HCT116 (cell line): ENCODE measurements at places on chromosomes 11 and 22. TPM values are rescaled to one million over a fixed set of nuclear protein-coding genes. Genes with fewer than 3 reads are reported as not detected.
A peak's percentile ranks its signal among the peaks of the same experiment; 100 is the strongest.

GRCh38 chr22:21797444-21798221 is 62.0 kb upstream of the YPEL1 start:
- H3K4me1 ChIP-seq = peaks cover 5% of the 10 kb centered on the region
- no peak for DNase-seq
- peaks cover 19% of the 10 kb centered on the region for H3K36me3 ChIP-seq
- no peak overlapping the region for H3K4me3 ChIP-seq

The GLYATL1B gene
- total RNA-seq = not detected

GRCh38 chr11:106087815-106088435 is 10.5 kb downstream of the AASDHPPT start:
- peak; percentile 33 for DNase-seq
- H3K36me3 ChIP-seq = peaks cover 15% of the 10 kb centered on the region
- no peak overlapping the region for H3K27ac ChIP-seq
- no peaks in the 10 kb centered on the region for H3K4me1 ChIP-seq
- H3K27me3 ChIP-seq = no peaks in the 10 kb centered on the region

DNA sequence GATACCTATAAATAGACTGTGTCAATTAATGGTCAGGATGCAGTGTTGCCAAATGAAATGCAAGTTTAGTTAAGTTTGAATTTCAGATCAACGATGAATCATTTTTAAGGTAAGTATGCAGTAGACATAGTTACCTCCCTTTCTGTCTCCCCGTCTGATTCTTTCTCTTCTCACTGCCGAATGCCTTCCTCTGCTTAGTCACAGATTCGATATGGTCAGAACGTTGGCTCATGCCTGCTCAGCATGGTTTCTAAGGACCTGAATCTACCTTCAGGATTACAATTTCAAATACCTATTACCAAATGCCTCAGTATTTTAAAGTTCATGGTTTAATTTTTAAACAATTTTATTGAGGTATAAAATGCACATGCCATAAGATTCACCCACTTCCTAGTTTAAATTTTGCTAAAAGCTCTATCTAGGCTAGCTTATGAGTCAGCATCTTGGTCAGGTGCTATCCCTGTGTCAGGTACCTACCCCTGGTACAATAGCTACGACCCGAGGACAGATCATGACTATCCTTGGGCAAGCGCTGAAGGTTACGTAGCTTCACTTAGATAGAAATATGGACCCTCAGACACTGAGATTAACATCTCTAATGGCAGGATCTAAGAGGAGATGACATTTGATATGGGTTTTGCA is 78.2 kb upstream of the SPON1 start:
- DNase-seq = no peak
- H3K4me1 ChIP-seq = peaks cover 24% of the 10 kb centered on the region
- no peak overlapping the region for H3K4me3 ChIP-seq

DNA sequence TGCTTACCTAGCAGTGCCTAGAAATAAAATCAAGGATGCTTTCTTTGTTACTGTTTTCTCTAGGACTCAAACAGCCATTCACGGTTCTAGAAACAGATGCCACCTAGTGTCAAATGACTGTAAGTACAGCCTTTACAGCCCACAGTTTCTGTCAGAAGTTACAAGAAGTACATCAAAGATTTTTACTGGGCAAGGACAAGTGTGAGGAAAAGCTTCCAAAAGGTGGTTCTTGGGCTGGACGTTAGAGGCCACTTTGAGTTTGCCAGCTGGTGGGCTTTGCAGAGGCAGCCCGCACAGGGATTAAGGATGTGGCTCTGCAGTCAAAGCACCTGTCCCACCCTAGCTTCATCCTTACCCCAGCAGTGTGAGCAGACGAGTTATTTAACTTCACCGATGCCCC is 6.9 kb downstream of the KMT5B start:
- H3K27me3 ChIP-seq = no peaks in the 10 kb centered on the region
- H3K4me1 ChIP-seq = no peaks in the 10 kb centered on the region
- H3K27ac ChIP-seq = no peak overlapping the region
- peak; percentile 53 for DNase-seq

- no peaks in the 10 kb centered on the region for H3K27me3 ChIP-seq
- no peaks in the 10 kb centered on the region for H3K4me1 ChIP-seq
- H3K27ac ChIP-seq = no peak overlapping the region
- no peak for DNase-seq
- no peak overlapping the region for H3K4me3 ChIP-seq
Measured at GRCh38 chr11:123250892-123251656, 56.0 kb upstream of the CLMP start.

DNA sequence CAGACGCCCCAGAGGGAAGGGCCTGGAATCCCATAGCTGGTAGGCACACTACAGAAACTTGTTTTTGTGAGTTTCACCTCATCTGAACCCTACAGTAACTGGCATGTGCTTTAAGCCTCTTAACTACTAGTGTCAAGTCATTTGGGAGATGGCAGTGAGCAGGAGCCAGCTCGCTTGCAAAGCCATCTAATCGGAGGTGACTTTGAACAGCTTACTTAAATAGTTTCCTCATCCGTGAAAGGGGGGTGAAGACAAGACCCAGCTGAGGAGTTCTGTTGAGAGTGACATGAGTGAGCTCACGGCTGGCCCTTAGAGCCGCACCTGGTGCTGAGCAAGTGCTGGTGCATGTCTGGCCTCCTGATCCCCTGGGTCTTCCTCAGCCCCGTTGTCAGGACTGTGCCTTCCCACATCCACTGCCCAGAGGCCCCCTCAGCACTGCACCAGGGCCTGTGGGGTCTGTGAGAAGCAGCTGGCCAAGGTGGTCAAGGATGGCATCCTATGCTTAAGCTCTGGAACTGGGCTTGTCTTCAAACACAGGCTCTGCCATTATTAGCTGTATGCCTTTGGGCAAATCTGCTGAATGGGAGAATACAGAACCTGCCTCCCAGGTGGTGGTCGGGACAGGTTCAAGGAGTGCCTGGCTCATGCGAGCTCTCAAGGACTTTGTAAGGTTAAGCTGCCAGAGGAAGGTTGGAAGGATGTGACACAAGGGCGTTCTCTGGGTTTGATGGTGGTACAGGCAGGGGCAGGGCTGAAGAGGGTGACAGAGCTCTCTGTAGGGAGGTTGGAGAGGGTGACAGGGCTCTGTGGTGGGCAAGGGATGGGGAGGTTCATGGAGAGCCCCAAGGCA is 27.3 kb downstream of the INCENP start:
- DNase-seq = no peak
- peaks cover 42% of the 10 kb centered on the region for H3K36me3 ChIP-seq
- no peaks in the 10 kb centered on the region for H3K27me3 ChIP-seq
- H3K4me1 ChIP-seq = no peaks in the 10 kb centered on the region
- H3K4me3 ChIP-seq = no peak overlapping the region

DNA sequence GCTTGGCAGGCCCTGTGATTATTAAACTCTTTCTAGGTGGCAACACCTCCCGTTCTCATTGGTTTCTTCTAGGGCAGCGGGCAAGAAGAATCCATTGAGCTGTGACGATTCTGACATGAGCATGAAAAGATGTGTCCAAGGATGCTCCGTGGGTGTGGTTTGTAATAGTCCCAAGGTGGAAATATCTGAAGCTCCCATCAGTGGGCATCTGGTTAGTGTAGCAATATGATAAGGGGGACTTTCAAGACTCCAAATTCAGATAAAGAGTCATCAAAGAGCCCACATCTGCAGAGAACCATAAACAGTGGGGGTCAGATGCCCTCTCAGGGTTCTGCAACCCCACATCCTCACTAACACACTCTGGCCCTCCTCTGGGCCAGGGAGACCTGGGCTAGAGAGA is 42.6 kb downstream of the TST start:
- no peak overlapping the region for H3K4me3 ChIP-seq
- no peak for DNase-seq
- H3K36me3 ChIP-seq = no peaks in the 10 kb centered on the region
- peaks cover 5% of the 10 kb centered on the region for H3K4me1 ChIP-seq
- H3K27me3 ChIP-seq = no peaks in the 10 kb centered on the region

DNA sequence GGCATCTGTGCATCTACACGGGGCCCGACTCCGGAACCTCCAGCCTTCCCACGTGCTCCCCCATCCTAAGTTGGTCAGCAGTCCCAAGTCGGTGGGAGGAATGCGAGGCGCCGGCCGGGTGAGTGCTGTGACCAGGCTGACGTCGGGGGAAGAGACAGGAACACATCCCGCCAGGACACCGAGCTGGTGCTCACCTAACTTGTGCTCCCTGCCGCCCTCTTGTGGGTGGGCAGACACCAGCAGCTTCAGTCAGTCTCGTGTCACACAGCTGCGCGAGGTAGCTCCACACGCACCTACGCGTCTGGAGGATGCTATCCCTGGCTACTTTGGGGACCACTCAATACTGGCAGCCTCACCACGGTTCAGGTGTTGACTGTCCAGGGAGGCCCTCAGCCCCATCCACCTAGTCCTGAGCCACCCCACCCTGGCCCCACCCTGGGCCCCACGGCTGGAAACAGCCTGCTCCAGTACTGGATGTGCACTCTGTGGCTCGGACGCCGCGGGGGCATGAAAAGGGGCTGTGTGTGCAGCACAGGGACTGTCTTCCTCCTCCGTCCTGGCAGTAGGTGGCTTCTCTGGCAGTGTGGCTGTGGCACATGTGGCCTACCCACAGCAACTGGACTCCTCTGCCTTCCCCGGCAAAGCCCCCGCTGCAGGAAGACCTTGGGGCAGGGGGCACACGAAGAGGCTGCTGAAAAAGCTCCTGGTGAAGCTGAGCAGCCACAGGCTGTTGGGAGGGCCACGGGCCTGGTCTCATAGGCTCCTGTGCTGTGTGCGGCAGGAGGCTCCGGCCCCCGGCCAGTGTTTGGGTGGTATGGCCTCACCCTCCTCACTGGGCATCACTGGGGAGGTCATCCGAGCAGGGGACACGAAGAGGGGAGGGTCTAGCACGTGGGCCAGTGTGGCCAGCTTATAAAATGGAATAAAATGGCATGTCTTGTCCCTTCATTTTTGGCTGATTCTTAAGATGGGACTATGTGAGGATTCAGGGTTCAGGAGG is 11.2 kb upstream of the BID start:
- peaks cover 10% of the 10 kb centered on the region; the same call in 1 of the 2 replicates for H3K4me1 ChIP-seq
- no peak overlapping the region for H3K27ac ChIP-seq
- no peak overlapping the region for H3K4me3 ChIP-seq
- H3K27me3 ChIP-seq = no peaks in the 10 kb centered on the region

The CD3D gene
- 1.0 TPM for total RNA-seq

DNA sequence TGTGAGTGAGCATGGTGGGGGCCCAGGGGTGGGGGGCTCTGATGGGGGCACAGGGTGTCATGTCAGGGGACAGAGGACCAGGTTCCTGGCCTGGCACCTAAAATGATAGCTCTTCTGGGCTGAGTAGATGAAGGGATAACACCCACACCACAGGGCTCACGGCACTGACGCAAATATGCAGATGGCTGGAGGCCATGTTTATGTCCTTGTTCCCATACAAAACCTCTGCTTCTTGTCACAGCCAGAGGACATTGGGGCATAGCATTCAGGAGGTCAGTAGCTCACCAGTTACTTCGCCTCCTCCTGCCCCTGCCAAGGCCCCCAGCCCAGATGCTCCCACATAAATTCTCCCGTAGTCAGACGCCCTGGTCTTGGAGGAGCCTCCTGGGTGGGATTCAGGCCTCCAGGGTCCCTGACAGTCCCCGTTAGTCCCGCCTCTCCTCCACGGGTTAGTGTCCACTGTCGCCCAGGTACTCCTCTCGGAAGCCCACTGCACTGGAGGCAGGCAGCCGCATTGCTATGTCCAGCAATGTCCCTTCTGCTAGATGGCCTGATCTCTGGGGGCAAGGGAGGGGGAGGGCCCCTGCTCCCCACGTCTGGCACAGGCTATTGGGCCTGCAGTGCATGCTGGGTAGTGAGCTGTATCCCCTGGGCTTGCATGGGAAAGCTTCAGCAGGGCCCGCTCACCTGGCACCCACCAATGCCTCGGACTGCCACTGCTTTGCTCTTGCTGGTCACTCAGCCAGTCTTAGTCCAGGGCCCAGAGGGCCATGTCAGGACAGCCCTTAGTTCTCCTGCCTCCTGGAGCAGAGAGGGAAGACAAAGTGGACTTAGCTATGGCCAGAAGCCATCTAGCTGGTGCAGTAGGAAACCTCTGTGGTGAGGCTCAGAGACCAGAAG is 75.6 kb upstream of the MYOD1 start:
- no peaks in the 10 kb centered on the region for H3K27me3 ChIP-seq
- H3K4me3 ChIP-seq = no peak overlapping the region
- no peak overlapping the region for H3K27ac ChIP-seq
- DNase-seq = no peak
- H3K36me3 ChIP-seq = no peaks in the 10 kb centered on the region
